ENCODE measurements at places on chromosomes 6 and 20.

- no peaks in the 10 kb centered on the region for H3K27me3 ChIP-seq
- no peak overlapping the region for H3K27ac ChIP-seq
- DNase-seq: no peak
- H3K36me3 ChIP-seq: no peaks in the 10 kb centered on the region
- no peaks in the 10 kb centered on the region for H3K4me1 ChIP-seq
Observed at GRCh38 chr6:49634092-49634835, 2.4 kb downstream of the RHAG start.

GRCh38 chr6:18347021-18347577, 40.1 kb upstream of the RNF144B start:
- H3K27ac ChIP-seq: no peak overlapping the region
- no peaks in the 10 kb centered on the region for H3K36me3 ChIP-seq
- H3K4me3 ChIP-seq: no peak overlapping the region
- DNase-seq: peak; percentile 59

DNA sequence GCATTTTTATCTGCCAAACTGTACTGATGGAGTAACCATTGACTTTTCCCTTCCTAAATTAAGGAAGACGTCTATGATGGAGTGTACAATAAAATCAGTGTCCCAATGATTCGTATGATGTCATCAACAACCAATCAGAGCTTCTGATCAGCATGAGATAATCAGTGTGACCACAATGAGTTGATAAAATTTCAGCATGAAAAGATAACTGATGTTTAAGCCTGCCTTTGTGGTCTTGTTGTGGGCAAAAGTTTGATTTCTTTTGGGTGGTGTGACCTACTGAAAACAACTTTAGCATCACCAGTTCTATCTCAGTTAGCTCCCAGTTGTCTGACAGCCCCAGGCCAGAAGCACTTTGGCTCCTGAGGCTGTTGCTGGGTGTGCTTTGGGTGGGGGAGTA, 3.3 kb downstream of the PCIF1 start:
- no peak overlapping the region for H3K4me3 ChIP-seq
- H3K27ac ChIP-seq: peak overlapping the region; percentile 67
- H3K36me3 ChIP-seq: peaks cover 22% of the 10 kb centered on the region
- DNase-seq: no peak

DNA sequence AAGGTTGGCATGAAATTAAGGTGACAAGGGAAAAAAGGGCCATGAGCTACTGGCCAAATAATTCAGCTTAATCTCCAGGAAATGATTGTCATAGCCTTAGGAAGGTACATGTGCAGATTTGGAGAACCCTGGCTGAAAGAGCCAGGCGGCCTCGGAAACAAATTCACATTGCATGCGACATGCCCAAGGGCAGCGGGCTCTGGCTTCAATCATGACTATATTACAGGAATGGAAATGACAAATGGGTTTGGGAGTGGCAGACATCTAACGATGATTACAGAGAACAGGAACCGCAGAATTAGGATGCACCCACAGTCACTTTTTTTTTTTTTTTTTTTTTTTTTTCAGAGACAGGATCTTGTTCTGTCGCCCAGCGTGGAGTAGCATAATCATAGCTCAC, 112.4 kb upstream of the SALL4 start:
- H3K4me3 ChIP-seq: no peak overlapping the region
- H3K4me1 ChIP-seq: peaks cover 4% of the 10 kb centered on the region
- no peak overlapping the region for H3K27ac ChIP-seq
- no peak for DNase-seq
- no peaks in the 10 kb centered on the region for H3K27me3 ChIP-seq

DNA sequence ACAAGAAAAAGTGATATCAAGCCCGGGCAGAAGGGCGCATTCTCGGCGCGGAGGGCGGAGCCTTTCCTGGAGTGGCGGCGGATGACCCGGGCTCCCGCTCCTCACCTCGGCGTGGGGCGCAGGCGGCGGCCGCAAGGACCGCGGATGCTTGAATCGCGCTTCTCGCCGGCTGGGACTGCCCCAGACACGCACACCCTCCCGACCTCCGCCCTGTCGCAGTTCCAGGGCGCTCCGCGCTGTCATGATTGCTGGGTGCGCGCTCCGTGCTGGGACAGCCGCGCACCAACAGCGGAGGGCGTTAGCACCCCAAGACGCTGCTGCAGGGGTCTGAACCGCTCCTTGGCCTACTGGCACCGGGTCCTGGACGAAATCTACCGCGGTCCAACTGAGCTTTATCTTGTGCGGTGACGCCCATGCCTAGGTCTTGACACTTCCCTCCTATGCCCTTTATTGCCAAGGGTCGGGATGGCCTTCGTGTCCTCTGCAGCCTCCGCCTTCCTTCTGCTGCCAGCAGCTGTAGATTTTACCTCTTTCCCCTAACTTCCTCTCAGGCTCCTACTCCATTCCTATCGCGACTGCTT, 43.3 kb downstream of the IRAK1BP1 start:
- no peaks in the 10 kb centered on the region for H3K4me1 ChIP-seq
- peak; percentile 6 for DNase-seq
- H3K27ac ChIP-seq: no peak overlapping the region
- no peaks in the 10 kb centered on the region for H3K36me3 ChIP-seq

DNA sequence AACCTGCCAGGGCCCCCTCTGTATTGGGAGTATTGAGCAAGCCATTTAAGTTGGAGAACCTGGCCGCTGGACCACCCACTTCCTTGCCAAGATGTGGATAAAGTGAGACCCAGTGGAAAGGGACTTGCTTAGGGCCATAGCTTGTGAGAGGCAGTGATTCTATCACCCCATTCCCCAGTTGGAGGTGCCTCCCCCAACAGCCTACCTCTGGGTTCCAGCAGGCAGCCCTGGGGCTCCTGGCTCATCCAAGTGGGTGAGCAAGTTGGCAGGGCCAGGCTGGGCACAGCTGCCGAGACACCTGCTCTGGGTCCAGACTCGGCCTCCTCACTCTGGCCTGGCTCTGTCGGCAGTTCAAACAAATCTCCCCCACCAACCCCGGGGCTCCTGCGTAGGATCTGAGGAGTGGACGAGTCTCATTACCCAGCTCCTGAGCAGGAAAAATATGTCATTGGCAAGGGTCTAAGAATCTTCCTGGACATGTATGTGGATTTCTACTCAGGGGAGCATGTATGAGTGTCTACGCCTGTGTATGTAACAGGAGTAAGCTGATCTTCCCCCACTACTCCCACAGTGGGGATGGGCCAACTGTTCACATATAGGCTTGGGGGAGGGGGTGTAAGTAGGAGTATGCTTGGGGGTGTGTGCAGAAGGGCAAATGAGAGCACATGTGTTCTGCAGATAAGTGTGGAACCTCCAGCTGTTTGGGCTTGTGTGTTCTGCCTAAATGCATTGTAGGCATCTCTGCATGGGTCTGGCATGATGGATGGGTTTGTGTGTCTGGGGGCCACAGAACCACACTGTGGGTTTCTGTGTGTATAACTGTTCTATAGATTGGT, 1.9 kb downstream of the ID1 start:
- H3K27ac ChIP-seq: peak overlapping the region; percentile 98
- H3K4me3 ChIP-seq: peak overlapping the region; percentile 84
- no peaks in the 10 kb centered on the region for H3K27me3 ChIP-seq
- peak; percentile 86 for DNase-seq
- H3K36me3 ChIP-seq: no peaks in the 10 kb centered on the region

DNA sequence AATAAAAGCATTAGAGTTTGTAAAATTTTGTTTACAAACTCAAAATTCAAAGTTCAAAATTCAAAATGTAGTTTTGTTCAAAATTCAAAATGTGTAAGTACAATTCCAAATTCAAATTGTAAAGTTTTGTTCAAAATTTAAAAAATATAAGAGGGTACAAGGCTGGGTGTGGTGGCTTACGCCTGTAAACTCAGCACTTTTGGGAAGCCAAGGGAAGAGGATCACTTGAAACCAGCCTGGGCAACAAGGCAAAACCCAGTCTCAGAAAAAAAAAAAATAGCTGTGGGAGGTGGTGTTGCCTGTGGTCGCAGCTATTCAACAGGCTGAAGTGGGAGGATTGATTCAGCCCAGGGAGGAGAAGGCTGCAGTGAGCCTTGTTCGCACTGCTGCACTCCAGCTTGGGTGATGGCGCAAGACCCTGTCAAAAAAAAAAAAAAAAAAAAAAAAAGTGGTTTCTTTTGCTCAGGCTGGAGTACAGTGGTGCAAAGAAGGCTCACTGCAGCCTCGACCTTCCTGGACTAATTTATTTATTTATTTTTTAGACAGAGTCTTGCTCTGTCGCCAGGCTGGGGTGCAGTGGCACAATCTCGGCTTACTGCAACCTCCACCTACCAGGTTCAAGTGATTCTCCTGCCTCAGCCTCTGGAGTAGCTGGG, 5.4 kb upstream of the ZBTB12 start:
- H3K27ac ChIP-seq: no peak overlapping the region
- no peak overlapping the region for H3K4me3 ChIP-seq
- H3K27me3 ChIP-seq: no peaks in the 10 kb centered on the region
- DNase-seq: peak; percentile 89
